Calu3 (cell line): ENCODE measurements at places on chromosomes 13 and 19.

DNA sequence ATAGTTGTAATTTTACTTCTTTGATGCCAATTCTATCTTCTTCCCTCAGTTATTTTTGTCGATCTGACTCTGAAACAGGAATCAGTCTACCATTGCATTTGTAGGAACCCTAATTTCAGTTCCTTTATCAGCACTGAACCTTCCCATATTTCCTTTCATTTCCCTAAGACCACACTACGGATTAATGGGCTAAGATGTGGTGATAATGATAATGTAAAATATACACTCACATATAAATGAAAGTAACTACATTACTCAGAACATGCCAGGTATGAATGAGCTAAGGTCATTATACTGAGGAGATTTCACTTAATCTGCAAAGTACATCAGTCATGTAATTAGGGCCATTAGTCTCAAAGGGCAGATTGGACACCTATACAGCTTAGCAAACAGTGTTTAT is 60.2 kb upstream of the RFC3 start:
- no peak for DNase-seq

DNA sequence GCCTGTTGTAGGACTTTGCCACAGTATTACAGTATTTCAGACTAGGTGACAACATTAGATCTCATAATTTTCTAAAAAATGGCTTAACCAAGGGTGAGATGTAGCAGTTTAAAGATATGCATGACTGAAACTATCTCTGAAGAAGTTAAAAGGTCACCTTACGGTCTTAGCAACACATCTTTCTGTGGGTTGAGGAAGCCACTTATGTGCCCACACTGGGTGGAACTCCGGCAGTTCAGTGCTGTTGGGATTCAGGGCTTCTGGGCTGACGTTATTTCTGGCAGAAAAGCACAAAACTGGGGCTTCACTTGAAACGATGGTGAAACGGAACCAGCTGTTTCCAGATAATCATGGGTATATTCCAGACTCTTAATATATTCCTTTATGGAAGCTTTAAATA is 697.3 kb downstream of the PCDH9 start:
- DNase-seq, result no peak

- peak; percentile 18 for DNase-seq
Observed at GRCh38 chr19:991174-991931, 7.2 kb downstream of the WDR18 start.

DNA sequence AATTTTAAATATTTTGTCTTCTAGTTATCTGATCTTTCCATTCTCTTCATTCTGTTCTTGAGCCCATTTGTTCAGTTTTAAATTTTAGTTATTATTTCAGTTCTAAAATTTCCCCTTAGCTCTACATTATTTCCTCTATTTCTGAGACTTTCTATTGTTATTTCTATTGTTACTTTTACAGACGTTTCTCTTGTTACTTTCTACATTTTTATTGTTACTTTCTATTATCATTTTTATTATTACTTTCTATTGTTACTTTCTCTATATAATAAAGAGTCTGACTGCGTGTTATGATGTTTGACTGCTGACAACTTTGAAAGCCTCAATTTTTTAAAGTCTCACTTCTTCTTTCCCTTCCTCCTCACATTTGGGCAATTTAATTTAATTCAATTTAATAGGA is 915.7 kb upstream of the PCDH20 start:
- DNase-seq, result no peak

DNA sequence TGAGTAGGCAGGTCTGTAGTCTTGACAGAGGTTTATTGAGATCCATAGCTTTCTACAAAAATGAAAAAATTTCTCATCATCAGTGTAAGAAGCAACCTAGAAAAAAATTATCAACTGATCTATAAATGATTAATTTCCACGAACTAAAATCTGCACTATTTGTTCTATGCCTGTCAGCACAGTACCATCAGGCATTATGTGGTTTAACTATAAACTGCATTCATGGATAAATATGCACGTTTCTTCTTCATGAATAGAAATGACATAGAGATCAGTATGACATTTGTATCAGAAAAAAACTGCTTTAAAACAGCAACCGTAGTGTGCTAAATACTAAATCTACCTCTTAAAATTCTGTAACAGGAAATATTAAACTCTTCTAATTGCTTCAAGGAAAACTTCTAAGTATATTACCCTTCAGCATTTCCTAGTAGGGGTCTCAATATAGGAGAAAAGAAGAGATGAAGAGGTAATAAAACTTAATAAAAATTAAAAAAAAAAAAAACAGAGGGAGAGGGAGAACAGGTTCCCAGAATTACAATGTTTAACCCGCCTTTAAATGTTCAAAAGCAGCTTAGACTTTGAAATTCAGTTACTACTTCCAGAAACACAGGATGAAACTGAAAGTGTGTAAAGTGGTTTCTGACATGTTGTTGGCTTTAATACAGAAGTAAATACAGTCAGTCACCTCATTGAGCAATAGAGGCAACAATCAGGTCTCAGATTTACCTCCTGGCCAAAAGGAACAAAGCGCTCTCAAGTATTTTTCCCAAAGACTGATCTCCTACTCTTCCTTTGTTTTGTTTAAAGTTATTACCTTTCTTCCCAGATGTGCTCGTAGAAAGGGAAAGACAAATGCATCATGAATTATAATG is 144.4 kb downstream of the DIAPH3 start:
- no peak for DNase-seq

DNA sequence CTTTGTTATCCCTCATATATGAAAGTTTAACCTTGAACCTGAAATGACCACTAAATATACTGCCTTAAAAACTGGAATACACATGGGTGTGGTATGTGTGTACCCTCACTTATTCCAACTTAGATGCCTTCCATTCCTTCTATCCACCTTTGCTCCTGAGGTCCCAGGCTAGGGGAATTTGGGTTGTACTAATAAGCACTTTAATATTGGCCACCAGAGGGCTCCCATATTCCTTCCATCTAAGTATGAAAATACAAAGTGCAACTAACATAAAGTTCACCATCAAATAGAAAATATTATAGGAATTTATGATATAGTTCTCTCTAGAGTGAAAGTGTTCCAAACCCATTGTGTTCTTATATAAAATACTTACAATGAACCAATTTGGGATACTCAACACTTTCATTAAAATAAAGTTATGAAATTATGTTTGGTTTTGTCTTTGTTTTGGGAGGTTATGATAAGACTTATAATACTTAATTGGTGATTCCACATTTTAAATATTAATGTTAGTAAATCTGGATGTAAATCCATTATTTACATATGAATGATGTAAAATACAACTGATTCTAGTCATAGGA is 62.3 kb downstream of the ITGBL1 start:
- peak; percentile 28 for DNase-seq

GRCh38 chr13:62038214-62038613 is 622.6 kb upstream of the PCDH20 start:
- DNase-seq, result no peak

DNA sequence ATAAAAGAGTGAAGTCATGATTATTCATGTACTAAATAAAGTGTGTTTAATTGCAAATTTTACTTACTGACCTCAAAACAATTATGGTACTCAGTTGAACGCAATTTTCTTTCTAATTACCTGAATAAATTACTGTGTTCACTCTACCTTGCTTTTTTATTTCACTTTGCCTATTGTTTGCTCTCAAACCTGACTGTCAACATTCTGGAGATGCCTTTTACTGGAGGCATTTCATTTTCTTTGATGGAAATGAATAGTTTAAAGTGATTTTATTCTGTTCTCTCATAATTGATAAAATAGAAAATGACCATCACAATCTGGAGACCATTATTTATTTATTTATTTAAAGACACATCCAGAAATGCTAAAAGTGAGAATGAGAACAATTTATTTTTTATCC is 811.5 kb upstream of the ATXN8OS start:
- no peak for DNase-seq

DNA sequence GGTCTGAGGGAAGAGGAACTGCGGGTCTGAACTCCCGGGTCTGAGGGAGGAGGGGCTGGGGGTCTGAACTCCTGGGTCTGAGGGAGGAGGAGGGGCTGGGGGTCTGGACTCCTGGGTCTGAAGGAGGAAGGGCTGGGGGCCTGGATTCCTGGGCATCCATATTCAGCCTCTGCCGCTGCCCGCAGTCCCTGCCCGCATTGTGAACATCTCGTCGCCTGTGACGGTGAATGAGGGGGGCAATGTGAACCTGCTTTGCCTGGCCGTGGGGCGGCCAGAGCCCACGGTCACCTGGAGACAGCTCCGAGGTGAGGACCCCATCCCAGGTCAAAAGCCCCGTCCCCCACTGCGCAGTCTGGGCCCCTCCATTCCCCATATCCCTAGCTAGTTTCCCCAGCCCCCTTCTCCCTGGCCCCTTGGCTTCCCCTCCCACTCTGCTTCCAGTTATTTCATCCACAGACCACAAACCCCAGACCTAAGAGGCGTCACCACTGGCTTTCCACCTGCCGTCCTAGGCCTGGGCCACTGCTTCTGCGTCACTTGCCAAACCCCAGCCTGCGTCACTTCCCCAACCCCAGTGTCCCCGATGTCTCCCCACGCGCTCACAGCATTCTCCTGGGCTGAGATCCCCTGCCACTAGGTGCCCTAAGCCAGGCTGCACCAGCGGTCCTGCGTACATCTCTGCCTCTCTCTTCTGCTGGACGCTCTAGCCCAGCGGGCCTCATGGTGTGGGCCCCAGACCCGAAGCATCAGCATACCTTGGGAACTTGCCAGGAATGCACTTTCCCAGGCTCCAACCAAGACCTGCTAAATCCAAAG is 13.9 kb downstream of the IGLON5 start:
- DNase-seq, result no peak

GRCh38 chr13:75788481-75788981 is 152.4 kb downstream of the LMO7 start:
- no peak for DNase-seq

DNA sequence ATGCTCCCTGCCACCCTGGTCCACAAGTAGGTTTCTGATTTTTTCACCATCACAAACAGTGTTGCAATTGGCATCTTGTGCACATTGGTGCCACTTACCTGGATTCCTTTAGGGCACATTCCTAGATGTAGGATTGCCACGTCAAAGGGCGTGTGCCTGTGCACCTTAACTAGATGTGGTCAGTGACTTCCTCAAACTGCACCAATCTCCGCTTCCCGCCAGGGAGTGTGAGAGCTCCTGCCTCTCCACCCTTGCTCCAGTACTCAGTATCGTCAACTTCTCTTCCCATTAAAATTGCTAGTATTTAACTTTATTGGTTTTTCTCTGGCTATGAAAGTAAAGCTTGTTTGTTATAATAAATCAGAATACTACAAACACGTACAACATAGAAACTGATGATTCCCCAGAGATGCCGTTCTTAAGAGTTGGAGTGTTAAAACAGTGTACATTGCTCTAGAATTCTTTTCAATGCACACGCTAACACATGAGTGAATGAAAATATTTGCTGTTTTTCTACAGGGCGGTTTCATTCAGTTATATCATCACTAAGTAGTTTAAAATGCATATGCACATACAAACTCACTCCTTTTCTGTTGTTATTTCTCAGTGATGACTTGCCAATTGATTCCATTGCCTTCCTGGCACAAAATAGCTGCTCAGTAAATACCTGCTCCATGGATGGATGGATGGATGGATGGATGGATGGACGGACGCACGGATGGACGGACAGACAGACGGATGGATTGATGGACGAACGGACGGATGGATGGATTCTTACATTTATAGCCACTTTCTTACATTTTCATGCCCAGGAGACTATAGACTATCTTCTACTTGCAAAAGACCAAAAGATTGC is 23.4 kb downstream of the CCNE1 start:
- peak; percentile 55 for DNase-seq

DNA sequence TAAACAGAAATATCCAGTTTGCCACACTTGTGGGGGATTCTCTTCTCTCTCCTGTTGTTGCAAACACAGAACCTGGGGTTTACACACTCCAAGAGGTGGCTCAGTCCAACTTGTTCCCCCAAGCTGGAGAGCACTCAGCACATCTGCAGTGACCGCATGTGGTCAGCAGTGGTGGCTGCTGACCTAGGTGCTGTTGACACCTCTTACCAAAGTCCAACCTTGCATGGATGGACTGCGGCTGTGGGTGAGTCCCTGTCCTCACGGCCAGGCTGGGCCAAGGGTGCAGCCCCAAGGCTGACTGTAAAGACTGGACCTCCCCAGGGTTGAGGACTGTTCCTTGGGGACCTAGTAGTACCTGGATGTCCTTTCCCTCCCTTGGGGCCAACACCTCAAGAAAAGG is 6.1 kb downstream of the LRFN3 start:
- DNase-seq, result no peak

DNA sequence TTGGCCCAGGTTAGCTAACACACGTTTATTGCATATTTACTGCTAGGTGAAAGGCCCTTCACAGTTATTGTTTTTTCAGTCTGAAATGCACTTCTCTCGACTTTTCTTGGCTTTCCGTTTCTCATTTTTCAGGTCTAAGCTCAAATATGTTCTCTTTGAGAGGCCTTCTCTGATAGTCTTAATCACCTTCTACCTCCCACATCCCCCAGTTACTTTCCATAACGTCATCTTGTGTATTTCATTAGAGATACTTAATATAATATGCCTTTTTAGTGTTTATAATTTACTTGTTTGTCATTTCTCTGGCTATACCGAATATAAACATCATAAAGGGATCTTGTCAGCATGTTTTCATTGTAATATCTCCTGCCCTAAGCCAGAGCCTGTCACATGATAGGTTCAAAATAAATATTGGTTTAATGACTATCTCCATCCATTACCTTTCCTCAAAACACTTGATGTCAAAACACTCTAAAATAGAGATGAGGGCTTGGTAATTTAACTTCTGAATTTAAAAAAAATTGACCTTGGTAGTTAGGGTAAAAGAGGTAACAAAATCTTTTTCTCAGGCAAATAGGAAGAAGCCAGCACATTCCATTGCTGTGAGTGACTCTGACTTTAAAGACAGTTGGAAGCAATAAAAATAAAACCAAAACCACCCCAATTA is 168.6 kb upstream of the RFC3 start:
- DNase-seq, result no peak

GRCh38 chr13:94028650-94029049 is 450.8 kb downstream of the DCT start:
- DNase-seq, result no peak

- no peak for DNase-seq
Observed at GRCh38 chr13:73687087-73687486, 447.1 kb downstream of the KLF12 start.

DNA sequence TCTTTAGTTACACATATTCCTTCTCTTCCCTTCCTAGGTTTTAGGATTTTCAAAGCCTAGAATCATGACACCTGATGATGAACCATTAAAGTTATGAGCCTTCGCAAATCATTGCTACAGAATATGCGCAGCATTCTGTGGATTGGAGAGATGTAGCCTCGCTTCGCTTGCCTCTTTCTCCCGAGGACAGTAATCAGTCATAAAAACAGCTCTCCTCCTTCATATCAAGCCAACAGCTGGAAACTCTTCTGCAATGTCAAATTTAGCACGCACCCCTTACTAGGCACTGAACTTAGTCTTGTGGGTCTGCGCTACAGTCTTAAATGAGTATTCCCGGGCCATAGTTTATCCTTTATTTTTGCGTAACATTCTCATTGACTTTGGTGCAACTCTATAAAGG is 79.6 kb downstream of the DACH1 start:
- no peak for DNase-seq

- DNase-seq, result peak; percentile 40
Observed at GRCh38 chr19:17255150-17255621, 9.4 kb downstream of the USHBP1 start.
